NT2/D1 (cell line): ENCODE measurements at places on chromosomes 12 and 14.

DNA sequence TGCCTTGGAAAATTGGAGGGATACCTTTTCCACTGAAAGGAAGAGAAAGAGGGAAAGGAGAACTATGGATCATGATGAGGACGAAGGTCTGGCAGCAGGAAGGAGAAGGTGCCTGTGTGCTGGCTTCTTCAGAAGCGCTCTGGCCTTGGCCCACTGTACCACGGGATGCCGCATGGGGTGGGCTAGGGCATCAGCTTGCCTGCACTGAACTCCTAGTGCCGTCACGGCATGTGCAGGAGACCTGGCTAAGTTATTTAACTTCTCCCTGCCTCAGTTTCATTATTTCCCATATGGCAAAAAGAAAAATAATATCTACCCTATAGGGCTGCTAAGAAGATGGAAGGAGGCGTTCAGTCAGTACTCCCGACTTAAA, 28.1 kb downstream of the FBXO21 start:
- no peak for DNase-seq

GRCh38 chr14:71579331-71579730, 352.9 kb upstream of the RGS6 start:
- DNase-seq, result no peak

DNA sequence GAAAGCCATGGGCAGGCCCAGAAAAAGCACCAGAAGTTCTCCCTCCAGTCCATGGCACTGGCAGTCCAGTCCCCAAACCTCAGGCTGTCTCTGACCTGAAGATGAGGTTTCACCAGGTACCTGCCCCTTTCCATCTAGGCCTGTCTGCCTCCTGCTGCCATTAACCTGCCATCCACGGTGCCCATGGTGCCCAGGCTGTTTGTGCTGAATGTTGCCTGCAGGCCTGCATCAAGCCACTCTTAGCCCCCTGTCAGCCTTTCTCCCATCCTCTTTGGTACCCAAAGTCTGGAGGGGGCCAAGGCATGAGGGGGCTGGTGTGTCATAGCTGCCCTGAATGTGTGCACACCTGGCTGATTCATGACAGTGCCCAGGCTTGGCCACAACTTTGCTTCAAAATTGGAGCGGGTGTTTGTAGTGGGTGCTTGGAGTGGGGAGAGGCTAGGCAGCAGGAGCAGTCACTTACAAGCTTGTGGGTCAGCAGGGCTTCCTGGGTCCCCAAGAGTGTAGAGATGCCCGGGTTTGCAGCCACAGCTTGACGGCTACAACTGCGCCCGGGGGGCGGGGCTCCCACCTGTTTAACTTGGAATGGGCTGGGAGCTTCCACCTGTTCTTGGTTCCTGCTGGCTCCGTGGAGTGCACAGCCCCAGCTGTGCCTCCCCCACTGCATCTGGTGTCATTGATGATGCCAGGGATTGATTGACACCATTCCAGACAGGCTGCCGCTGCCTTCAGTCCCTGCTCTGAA, 88.5 kb downstream of the GPHN start:
- DNase-seq, result no peak

DNA sequence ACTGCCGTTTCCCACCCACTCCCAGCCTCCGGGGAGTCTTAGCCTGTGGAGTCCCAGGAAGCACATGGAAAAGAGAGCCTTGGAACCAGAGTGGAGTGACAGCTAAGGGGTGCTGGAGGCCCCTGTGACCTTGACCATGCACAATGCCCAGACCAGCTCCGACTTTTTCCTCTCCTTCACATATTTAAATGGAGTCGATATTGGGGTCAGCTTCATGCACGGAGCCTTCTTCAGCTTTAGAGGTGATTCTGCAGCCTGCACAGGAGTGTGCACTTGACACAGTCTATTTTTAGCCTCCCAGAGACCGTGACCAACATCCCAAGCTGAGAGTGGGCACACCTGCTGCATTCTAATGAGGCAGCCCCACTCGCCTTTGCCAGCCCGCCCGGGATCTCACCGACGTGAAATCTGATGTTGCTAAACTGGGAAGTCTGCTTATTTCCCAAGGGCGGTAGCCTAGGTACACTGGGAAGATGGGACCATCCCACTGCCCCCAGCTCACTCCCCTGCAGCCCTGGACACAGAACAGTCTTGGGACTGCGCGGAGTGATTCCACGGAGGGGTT, 47.5 kb downstream of the PRMT8 start:
- no peak for DNase-seq

DNA sequence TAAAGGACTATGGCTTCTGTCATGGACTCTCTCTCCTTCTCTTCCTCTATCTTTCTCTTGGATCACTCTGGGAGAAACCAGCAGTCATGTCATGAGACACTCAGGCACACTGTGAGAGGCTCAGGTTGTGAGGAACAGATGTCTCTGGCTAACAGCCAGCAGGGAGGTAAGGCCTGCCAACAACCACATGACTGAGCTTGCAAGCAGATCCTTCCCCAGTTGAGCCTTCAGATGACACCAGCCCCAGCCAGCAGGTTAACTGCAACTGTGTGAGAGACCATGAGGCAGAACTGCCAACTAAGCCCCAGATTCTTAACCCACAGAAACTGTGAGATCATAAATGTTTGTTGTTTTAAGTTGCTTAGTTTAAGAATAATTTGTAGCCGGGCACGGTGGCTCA, 90.6 kb downstream of the VCPKMT start:
- no peak for DNase-seq

- DNase-seq, result peak; percentile 11
Measured at GRCh38 chr12:71282020-71282419, 124.2 kb upstream of the TSPAN8 start.

DNA sequence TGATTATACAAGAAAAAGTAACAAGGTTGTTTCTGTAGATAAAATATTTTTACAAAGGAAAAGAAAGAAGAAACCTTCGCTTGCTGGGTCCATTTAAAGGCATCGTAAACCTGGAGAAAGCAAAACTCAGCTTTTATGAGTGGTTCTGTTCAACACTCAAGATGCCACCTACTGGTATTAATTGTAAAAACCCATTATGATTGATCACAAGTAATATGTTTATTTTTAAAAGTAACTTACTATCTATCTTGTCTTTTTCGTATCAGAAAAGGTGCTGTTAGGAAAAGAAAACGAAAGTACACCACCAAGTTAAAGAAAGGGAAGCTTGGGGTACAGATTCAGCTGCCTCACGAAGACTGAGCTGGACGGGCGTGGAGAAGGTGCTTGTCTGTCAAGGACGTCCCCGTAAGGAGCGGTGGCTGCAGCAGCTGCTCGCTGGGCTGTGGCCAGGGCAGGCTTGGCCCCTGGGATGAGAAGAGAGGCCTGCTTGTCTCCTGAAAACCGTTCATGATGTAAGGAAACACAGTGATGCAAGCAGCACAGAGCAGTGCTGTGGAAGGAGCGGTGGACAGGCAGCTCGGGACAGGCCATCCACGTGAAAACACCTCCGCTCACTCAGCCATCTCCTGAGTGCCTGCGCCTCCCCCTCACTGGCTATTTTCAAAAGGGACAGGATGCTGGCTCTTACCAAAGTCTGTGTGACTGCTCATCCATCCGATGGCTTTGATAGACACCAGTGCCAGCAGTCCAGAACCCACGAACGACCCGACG, 25.0 kb downstream of the SLC15A4 start:
- DNase-seq, result no peak

- DNase-seq, result no peak
Measured at GRCh38 chr12:111448266-111448830, 42.6 kb downstream of the SH2B3 start.

DNA sequence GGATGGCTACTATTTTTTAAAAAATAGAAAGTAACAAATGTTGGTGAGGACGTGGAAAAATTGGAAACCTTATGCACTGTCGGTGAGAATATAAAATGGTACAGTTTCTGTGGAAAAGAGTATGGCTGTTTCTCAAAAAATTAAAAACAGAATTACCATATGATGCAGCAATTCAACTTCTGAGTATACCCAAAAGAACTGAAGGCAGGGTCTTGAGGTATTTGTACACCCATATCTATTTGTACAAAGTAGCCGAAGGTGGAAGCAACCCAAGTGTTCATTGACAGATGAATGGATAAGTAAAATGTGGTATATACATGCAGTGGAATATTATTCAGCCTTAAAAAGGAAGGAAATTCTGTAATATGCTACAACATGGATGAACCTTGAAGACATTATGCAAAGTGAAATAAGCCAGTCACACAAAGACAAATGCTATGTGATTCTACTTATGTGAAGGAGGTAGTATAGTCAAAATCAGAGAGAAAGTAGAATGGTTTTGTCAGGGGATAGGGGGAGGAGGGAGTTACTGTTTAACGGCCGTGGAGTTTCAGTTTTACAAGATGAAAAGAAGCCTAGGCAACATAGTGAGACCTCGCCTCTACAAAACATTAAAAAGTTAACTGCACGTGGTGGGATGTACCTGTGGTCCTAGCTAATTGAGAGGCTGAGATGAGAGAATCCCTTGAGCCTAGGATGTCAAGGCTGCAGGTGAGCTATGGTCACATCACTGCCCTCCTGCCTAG, 38.4 kb upstream of the CCT2 start:
- no peak for DNase-seq

DNA sequence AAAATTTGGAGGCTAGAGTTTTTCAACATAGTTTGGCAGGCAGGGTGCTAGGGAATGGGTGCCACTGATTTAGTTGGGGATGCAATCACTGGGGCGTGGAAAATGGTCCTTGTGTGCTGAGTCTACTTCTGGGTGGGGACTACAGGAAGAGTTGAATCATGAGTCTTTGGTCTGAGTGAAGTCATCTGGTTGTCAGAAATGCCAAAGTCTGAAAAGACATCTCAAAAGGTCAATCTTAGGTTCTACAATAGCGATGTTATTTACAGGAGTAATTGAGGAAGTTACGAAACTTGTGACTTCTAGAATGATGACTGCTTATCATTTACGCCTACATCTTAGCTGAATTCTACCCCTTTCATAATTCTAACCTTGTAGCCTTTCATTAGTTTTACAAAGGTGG, 209.1 kb downstream of the NUBPL start:
- DNase-seq, result no peak

- DNase-seq, result no peak
Measured at GRCh38 chr14:34224221-34224620, 237.8 kb downstream of the SPTSSA start.

DNA sequence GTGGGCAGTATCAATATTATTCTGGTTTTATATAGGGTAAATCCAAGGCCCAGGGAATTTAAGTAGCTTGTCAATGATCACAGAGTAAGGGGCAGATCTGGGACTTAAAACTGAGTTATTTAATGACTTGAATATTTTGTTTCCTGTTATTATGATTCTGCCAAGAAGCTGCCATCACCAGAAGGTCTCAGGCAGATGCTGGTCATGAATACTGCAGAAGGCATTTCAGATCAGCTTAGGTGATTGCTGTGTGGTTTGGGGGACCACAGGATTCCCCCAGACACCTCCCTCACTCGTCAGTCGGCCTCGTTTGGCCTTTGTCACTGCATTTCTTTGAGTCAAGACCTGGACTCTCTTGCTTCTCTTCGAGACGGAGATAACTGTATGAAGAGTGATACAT, 47.7 kb upstream of the EVL start:
- no peak for DNase-seq

DNA sequence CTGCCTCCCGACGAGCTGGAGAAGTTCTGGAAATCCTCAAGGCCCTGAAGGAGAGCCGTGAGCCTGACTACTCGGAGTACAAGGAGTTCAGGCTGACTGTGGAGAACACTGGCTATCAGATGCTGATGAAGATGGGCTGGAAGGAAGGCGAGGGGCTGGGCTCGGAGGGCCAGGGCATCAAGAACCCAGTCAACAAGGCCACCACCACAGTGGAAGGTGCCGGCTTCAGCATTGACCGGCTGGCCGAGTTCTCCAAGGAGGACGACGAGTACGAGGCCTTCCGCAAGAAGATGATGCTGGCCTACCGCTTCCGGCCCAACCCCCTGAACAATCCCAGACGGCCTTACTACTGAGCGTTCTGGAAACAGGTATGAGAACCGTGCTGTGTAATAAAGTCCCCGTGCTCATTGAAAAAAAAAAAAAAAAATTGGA, 366.1 kb upstream of the ATXN7L3B start:
- DNase-seq, result no peak

- no peak for DNase-seq
Measured at GRCh38 chr14:88599761-88600439, 37.1 kb downstream of the ZC3H14 start.

DNA sequence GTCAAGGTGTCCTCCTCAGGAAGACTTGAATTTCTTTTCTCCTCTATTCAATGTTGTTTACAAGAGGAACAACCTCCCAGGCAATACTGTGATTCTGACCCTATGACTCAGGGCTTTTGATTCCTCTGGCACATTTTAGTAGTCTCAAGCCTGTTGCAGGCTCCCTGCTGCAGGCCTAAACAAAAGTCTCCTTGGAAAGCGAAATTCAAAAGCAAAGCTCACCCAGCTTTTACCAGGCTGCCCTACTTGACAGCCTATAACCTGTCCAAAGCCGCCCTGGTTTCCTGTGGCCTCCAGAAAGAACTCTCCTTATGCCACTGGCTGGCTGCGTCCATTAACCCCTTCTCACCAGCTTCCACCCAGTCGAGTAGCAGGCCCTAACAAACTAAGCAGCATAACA, 11.6 kb downstream of the FGD6 start:
- DNase-seq, result no peak

- DNase-seq, result no peak
Measured at GRCh38 chr12:83919081-83919480, 993.5 kb downstream of the SLC6A15 start.

- no peak for DNase-seq
Measured at GRCh38 chr12:104357421-104357952, 53.9 kb downstream of the EID3 start.

DNA sequence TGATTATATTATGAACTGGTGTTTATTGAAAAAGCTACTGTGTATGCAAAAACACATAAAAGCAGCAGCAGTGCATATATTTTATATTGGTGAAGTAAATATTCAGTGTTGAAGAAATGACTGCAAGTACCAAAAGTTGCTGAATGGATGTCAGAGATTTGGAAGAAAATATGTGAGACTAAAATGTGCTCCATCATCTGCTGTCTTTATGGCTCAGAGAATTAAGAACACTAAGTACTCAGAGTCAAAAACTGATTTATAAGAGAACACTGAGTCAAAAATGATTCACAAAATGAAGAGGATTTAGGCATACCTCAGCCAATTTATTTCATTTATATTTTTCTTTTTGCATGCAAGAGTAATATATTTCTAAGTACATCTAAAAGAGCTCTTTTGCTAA, 86.3 kb upstream of the PDZRN4 start:
- DNase-seq, result no peak

GRCh38 chr14:65949711-65950516, 536.3 kb upstream of the CCDC196 start:
- no peak for DNase-seq

DNA sequence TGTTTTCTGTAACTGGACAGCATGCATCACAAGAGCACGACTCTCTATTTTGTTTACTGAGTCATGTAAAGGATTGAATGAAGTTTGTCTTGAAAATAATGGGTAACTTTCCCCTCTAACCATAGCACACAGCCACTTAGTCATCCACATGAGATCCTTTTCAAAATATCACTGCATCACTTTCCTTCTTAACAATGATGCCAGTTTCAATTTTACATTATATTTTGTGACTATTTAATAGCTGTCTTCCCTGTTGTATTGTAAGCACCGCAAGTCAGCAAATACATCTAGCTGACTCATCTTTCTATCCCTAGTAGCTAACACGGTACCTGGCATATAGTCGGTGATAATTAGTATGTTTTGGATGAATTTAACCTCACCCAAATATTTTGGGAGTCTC, 83.3 kb upstream of the PPM1H start:
- DNase-seq, result no peak
